ENCODE measurements at places on chromosomes 5 and 9.

GRCh38 chr5:135028791-135029476, 5.1 kb downstream of the PITX1 start:
- DNase-seq, result no peak

DNA sequence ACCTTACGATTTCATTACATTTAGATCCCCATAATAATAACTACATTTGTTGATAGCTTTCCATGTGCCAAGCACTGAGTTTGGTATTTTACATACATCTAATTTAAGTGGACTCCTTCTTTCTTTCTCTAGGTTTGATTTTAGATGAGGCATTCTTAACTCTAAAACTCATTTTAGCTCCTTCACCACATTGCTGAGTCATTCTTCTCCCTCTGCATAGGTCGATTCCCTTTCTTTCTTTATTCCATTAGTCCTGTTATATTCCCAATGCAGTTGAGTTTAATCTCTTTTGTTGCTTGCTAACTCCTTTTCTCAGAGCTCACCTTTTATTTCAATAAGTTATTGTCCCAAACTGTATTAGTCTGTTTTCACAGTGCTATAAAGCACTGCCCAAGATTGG, 329.8 kb downstream of the TAF11L14 start:
- DNase-seq, result peak; percentile 6

DNA sequence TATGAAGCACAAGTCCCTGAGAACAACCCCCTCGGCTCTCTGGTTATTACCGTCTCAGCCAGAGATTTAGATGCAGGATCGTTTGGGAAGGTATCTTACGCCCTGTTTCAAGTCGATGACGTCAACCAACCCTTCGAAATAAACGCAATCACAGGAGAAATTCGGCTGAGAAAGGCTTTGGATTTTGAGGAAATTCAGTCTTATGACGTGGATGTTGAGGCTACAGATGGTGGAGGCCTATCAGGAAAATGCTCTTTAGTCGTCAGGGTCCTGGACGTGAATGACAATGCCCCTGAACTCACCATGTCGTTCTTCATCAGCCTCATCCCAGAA, 1.1 kb downstream of the PCDHB6 start:
- DNase-seq, result no peak

DNA sequence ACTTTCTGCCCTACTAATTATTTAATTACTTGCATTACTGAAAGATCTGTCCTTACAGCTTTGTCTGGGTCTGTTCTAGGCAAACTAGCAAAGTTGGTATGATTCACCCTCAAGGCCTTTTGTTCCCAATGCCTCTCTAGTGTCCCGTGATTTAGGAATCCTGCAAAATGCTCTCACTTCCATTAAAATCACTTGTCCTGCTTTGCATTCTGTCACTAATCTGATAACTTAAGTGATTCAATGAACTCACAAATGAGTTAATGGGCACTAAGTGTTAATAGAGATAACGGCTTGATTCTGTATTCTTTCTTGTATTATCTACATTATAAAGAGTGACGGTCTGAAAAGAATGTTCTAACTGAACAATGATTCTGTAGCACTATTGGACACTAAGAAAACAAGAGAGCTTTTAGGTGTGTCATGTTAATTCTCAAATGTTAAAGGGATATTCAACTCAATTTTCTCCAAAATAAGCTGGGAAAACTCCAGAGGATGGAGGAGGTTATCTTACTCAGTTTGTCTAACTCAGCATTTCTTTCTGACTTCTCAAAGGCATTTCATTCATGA, 697.3 kb downstream of the CETN3 start:
- DNase-seq, result peak; percentile 25

DNA sequence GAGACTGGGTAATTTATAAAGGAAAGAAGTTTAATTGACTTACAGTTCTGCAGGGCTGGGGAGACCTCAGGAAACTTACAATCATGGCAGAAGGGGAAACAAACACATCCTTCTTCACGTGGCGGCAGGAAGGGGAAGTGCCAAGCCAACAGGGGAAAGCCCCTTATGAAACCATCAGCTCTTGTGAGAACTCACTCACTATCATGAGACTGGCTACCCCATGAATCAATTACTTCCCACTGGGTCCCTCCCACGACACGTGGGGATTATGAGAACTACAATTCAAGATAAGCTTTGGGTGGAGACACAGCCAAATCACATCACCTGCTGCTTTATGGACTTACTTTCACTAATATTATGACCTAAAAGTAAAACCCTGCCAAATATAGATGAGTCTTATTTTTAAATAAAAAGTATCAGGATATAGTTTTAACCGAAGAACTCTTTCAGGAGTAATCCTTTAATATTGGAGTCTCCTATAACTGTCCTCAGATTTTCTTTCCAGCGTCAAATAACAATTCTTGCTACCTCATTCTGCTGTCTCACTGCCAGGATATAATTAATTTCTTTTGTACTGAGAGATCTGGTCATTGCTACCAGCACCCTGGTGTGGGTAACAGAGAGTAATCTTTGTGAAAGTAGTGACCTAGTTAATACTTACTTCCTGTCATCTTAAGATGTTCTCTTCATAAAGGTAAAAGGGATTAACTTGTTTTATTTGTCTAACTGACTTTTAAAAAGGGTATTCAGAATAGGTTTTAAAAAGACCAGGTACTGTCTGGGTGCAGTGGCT, 68.6 kb downstream of the NLN start:
- no peak for DNase-seq

DNA sequence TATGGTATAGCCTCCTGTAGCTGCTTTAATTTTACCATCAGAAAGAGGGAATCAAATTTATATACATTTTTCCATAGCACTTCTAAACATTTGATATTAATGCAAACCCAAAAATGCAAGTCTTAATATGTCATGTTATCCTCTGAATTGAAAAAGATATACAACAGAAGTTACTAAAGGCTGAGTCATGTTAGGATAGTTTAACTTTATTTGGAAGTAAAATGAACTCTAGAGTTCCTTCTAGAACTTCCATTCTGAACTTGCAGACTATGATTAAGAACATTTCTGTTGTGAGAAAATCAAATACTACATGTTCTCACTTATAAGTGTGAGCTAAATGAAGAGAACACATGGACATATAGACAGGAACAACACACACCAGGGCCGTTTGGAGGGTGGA, 317.3 kb upstream of the PRR16 start:
- DNase-seq, result no peak

GRCh38 chr9:92760070-92760469, 4.6 kb downstream of the BICD2 start:
- peak; percentile 42 for DNase-seq

- DNase-seq, result peak; percentile 9
Measured at GRCh38 chr9:12640866-12641636, 52.1 kb upstream of the TYRP1 start.

DNA sequence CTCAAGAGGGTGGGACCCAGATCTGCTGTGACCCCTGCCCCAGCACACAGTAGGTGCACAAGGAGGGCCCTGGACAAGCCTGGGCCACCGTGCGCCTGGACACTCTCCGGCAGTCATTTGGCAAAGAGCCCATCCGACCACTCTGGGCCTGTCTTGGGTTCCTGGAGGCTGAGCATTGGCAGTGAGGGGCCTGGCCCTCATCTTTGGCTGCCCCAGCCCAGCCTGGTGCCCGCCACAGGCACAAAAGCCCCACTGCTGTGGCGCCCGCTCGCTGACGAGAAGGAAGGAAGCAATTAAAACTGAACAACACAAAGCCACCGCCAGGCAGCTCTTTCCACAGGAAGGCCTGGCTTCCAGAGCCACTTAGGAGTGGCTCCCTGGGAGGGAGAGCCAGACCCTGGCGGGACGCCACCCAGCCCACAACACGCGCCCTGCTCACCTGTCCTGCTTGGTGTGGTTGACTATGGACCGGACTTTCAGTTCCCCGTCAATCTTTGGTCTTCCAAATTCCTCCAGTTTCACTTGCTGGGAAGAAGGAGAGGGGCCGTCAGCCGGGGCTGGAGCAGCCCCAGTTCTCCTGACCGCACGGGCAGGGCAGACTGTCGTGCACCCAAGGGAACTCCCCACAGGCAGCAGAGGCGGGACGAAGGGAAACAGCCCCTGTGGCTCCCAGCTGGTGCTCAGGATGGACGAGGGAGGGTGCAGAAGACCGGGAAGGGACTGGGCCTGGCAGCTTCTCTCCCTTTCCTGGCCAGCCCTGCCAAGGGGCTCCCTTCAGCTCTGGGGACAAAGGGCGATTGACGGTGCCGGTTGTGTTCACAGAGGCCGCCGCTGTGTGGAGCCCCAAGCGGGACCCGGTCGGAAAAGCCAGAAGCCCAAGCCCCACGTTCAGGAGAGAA, 50.9 kb upstream of the SARDH start:
- DNase-seq, result peak; percentile 58

- no peak for DNase-seq
Measured at GRCh38 chr9:132588098-132588497, 5.7 kb downstream of the BARHL1 start.

DNA sequence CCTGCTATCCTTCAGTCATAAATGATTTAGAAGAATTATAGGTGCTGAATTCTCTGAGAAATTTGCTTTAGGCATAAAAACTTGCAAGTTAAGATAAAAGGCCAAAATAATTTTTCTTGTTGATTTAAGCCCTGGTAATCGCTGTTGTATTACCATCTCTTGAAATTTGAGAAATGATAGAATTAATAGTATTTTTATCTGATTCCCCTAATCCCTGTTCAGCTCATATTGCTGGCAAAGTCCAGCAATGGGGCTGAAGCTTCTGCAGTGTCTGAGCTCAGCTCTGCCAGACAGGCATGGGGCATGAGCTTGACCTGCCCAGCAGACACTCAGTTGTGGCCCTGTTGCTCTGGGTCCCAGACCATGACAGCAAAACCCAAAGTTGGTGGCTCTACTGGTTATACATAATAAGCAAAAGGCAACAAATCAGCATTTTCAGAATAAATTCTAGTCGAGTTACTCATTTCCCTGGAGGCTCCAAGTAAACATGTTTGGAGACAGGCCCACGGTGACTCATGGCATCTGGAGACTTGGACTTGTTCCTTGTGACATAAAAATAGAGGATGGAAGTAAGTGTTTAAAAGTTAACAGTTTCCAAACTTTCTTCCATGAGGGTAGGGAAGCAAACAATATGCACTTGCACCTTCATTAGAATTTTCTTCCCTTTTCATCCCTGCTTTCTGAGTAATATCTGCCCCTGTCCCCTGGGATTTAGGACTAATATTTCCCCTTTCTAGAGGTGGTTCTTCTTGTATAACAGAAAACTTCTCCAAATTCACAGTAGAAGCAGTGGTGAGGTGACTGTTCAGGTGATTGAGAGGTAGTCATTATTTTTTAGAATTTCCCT, 60.2 kb upstream of the SLC2A8 start:
- peak; percentile 94 for DNase-seq

Data from astrocyte of the hippocampus (primary cell).